Activated CD4-positive, alpha-beta T cell treated with anti-CD3 and anti-CD28 coated beads, Interleukin-10, Interleukin-2, amounts not matched to agents 100 ng/mL and 50 ng/mL, durations not matched to agents 16 hours and 8 hours (primary cell): ENCODE measurements at places on chromosomes 11 and 22.
A peak's percentile ranks its signal among the peaks of the same experiment; 100 is the strongest.

DNA sequence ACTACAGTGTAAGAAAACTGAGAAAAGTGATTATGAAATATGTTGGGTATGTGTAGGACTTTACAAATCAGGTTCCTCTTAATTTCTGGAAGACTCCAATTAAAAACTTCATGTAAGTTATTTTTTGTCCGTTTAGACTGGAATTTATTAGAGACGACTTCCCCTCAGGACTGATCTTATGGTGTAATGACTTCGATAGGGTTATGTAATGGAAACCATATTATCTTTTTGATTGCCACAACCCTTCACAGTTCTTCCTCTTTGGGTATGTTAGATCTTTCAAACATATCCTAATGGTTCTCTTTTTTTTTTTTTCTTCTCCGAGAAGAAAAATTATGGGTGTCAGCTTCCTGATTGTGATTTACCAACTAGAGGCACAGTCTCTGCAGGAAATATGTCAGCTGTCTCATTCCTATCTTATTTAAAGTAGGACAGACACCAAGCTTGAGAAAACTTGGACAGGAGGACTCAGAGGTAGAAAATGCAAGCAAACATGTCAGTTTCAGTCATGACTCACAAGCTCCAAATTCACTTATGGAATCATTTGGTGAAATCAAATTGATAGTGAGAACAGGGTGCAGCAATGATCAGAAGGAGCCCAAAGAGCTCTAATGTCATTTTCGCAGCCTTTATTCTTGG, 11.1 kb upstream of the LDLRAD3 start:
- DNase-seq, result no peak

DNA sequence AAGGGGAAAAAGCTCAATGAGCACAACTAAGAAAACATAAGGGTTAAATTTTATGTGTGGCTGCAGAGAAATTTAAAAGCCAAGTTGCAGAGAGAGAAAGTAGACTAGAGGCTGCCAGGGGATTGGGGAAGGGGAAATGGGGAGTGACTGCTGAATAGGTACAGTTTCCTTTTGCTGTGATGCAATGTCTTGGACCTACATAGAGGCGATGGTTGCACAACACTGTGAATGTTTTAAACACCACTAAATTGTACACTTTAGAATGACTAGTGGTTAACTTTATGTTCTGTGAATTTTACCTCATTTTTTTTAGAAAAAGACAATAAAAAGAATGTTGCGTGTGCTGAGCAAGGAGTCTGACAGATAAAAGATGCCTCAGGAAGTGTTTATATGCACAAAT, 36.5 kb downstream of the TENM4 start:
- DNase-seq, result no peak

GRCh38 chr22:44964722-44965078, 45.1 kb downstream of the PHF21B start:
- no peak for DNase-seq

DNA sequence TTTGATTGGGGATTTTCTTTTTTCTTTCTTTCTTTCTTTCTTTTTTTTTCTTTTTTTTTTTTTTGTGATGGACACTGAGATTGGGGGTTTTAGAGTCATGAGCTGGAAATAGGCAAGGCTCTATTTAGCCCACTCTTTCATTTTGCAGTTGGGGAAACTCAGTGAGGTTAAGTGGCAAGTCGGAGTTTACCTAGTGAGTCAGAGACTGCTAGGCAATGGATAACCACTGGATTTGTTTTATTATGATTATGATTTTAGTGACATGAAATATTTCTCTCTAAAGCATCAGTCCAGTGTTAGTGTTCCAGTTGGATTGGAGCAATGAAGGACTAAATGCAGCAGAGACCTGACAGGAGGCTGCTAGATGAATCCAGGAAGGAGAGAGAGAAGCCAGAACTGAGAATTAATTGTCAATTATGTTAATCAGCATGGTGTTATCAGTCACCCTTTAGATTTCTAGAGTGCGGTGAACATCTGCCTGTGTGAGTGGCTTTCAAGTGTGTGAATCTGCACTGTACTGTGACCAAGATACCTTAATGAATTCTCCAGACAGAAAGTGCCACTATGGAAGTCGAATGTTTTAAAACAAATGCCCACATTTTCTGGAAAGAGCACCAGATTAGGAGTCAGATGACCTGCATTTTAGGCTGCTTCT, 10.9 kb downstream of the BMAL1 start:
- peak; percentile 35 for DNase-seq

DNA sequence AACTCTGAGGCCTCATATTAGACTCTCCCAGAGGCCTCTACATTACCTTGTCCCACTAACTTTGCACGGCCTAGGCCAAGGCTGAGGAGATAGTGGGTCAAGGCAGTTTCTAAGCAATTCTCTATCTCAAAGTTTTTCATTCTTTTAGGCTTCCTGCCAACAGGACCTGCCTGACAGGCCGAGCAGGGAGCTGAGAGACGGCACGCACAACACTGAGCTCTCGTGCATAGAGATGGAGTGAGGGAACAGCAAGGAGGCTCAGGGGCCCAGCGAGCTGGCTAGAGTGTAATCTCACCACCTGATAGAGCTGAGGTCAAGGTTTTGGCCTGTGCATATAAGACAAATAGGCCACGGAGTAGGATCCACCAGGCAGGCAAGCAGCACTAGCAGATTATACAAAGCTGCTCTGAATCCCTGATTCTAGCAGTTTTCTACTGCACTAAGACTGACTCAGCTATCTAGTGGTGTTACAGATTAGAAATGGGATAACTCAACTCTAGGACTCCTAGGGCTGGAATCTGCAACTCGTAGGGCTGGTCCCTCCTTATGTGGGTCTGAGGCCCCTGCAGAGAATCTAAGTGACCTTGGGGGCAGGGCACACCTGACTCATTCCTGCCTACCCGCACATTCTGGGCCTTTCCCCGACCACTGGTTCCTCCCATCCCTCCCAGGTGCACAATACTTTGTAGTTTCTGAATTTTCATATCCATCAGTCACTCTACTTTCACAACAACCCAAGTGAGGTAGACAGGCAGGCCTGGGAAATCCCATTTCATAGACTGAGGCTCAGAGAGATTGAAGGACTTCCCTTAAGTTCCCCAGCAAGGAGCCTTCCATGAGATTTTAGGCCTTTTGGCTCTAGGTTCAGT, 1.7 kb downstream of the CYB5R2 start:
- DNase-seq, result peak; percentile 11

GRCh38 chr11:629237-629583, 2.2 kb upstream of the SCT start:
- DNase-seq, result peak; percentile 37

DNA sequence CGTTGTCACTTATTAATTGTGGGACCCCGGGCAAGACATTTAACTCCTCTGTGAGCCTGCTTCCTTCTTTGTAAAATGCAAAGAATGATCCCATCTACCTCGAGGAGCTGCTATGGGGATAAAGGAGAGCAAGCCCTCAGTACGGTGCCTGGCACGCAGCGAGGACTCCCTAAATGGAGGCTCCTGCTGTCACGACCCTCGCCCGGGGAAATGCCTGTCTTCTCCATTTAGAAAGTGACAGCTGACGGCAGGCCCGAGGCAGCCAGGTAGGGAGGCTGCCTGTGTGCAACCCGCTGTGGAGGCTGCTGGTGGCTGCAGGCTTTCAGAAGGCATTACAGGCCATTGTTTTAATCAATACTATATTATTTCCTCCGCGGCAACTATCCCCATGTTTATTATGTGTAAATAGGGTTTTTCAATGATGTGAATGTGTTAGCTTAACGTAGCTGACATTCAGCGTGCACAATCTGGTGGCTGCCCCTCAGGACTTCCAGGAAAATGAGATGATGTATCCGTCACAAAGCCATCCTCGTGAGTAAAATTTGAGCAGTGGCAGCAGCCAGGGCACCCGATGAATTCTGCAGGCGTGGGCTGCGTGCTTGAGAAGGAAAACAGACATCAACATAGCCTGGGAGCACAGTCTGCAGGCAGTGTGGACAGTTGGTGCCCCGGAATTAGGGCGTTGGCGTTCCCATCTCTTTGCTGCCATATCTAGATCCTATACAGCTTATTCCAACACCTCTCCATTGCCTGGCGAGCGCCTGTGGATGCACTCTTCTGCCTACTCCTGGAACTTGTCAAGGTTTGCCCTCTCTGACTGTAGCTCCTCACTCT, 228.3 kb downstream of the ST3GAL4 start:
- no peak for DNase-seq
